Naive thymus-derived CD4-positive, alpha-beta T cell (primary cell): ENCODE measurements at places on chromosomes 1 and 21. TPM values are rescaled to one million over a fixed set of nuclear protein-coding genes. Genes with fewer than 3 reads are reported as not detected.

DNA sequence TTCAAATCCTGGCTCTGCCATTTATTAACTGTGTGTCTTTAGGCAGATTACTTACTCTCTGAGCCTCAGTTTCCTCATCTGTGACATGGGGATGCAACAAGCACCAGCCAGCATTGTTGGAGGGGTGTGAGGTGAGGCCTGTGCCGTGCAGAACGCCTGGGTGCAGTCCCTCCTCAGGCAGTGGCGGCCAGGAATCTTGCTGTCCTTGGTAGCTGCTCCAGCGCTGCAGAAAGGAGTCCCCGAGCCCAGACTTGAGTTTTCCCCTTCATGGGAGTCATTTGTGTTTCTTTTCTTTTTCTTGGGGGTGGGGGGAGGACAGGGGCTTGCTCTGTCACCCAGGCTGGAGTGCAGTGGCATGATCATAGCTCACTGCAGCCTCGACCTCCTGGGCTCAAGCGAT is 46.6 kb downstream of the DISP3 start:
- H3K27ac ChIP-seq, result no peak overlapping the region
- no peaks in the 10 kb centered on the region for H3K36me3 ChIP-seq
- DNase-seq, result no peak
- H3K27me3 ChIP-seq, result no peaks in the 10 kb centered on the region

DNA sequence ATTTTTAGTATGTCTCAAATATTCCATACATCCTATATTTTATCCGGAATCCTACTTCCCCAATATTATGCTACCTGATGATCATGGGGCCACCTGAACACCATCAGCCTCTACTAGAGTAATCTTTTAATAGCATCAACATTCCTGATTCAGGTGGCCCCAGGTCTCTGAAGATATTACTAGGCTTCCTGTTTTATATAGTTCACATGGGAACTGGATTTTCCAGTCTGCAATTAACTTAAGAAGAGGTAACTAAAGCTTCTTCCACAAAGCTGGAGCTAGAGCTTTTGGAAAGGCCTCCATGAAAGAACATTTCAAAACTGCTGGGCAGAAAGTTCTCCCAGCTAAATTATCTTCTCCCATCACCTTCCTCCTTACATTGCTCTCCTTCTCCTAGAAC is 72.3 kb upstream of the ADAM30 start:
- H3K36me3 ChIP-seq, result peaks cover 57% of the 10 kb centered on the region
- no peaks in the 10 kb centered on the region for H3K4me1 ChIP-seq
- no peak overlapping the region for H3K4me3 ChIP-seq

DNA sequence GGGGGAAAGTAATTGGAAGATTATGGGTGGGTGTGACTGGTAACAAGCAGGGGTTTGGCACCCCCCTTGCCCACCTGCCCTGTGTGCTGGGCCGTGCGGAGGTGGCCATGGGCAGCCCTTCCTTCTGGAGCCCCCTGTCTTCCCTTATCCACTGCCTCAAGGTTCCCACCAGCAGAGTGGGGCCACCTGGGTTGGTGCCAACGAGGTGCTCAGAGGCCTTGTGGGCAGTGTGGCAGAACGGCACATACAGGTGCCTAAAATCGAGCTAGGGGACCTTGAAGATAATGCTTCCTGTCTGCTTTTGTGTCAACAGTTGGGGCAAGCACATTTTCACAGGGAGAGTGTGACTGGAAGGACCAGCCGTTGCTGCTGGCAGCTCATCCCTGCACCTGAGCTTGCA is 161.8 kb downstream of the PCBP3 start:
- no peaks in the 10 kb centered on the region for H3K4me1 ChIP-seq
- no peaks in the 10 kb centered on the region for H3K27me3 ChIP-seq
- no peak overlapping the region for H3K27ac ChIP-seq
- DNase-seq, result no peak
- H3K36me3 ChIP-seq, result no peaks in the 10 kb centered on the region

- H3K27me3 ChIP-seq, result no peaks in the 10 kb centered on the region
- DNase-seq, result no peak
- no peaks in the 10 kb centered on the region for H3K4me1 ChIP-seq
- no peak overlapping the region for H3K4me3 ChIP-seq
- no peak overlapping the region for H3K27ac ChIP-seq
Observed at GRCh38 chr21:26098772-26099397, 71.7 kb downstream of the APP start.

DNA sequence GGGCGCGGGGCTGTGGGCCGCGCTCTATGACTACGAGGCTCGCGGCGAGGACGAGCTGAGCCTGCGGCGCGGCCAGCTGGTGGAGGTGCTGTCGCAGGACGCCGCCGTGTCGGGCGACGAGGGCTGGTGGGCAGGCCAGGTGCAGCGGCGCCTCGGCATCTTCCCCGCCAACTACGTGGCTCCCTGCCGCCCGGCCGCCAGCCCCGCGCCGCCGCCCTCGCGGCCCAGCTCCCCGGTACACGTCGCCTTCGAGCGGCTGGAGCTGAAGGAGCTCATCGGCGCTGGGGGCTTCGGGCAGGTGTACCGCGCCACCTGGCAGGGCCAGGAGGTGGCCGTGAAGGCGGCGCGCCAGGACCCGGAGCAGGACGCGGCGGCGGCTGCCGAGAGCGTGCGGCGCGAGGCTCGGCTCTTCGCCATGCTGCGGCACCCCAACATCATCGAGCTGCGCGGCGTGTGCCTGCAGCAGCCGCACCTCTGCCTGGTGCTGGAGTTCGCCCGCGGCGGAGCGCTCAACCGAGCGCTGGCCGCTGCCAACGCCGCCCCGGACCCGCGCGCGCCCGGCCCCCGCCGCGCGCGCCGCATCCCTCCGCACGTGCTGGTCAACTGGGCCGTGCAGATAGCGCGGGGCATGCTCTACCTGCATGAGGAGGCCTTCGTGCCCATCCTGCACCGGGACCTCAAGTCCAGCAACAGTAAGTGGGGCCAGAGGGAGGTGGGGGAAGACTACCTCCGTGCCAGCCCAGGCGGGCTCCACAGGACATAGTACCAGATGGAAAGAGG is 808 bp downstream of the MAP3K21 start:
- peak; percentile 38 for DNase-seq
- no peaks in the 10 kb centered on the region for H3K36me3 ChIP-seq
- no peak overlapping the region for H3K27ac ChIP-seq
- no peaks in the 10 kb centered on the region for H3K27me3 ChIP-seq

The SAMSN1 gene
- polyA plus RNA-seq, result 25.5 TPM

The GUCA2A gene
- polyA plus RNA-seq, result not detected

The C1orf185 gene
- polyA plus RNA-seq, result not detected
